Fibroblast of skin of abdomen (primary cell): ENCODE measurements at places on chromosomes 6 and 20.
A peak's percentile ranks its signal among the peaks of the same experiment; 100 is the strongest.

GRCh38 chr6:112562301-112563231 lies 215.4 kb downstream of the RFPL4B start:
- DNase-seq: no peak

- no peak for DNase-seq
These were observed 84.6 kb upstream of the SGK1 start for GRCh38 chr6:134402372-134402984.

GRCh38 chr20:5211803-5212714 lies 85.3 kb downstream of the CDS2 start:
- DNase-seq: no peak

GRCh38 chr6:37584654-37585522 lies 85.2 kb upstream of the CCDC167 start:
- DNase-seq: no peak

DNA sequence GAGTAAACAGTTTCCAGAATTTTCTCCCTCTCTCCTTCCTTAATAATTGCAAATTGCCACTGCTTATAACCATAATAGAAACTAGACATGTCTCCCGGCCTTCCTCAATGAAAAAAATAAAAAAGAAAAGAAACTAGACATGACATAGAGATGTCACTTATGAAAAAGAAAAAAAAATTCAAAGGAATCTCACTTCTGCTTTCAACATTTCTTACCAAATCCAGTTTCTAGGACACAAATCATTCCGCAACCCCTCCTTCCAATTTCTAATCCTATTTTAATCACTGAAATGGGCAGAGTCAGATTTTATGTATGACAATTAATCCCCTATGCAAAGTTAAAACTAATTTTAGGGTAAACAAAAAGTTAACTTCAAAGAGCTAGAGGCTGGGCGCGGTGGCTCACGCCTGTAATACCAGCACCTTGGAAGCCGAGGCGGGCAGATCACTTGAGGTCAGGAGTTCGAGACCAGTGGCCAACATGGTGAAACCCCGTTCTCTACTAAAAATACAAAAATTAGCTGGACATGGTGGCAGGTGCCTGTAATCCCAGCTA lies 40.1 kb upstream of the EEF1A1 start:
- no peak for DNase-seq

DNA sequence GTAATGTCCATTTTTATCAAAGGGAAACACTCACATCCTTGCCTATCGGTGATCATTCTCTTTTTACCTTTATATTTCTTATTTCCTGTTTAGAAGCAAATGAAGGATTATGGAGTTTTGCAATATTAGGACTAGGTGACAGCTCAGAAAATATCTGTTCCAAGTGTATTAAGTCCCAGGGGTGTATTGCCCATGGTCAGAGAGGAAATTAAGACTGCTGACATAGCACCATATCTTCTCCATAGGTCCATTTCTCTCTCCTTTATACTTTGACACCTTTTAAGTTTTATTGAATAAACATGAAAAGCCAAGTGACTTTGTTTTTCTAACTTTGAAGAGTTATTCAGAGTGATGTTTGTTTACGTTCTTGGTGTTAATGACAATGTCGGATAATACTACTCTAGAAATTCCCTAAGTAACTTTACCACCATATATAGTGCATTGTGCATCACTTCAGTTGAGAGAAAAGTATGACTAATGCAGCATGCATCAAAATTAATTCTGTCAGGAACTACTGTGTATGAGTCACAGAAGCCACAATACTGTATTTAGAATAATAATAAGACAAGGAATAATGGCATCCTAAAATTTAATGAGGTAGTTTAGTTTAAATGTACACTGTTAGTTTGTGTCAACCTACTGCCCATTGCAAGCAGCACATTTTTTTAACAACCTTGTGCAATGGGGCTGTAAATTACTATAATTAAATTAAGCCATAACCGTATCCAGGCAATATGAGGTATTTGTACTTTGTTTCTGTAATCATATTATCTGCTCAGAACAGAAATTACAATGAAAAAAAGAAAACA lies 474.4 kb upstream of the RNF217 start:
- peak; percentile 70 for DNase-seq

- DNase-seq: no peak
These were observed 45.7 kb downstream of the RNASET2 start for GRCh38 chr6:166910601-166911000.

DNA sequence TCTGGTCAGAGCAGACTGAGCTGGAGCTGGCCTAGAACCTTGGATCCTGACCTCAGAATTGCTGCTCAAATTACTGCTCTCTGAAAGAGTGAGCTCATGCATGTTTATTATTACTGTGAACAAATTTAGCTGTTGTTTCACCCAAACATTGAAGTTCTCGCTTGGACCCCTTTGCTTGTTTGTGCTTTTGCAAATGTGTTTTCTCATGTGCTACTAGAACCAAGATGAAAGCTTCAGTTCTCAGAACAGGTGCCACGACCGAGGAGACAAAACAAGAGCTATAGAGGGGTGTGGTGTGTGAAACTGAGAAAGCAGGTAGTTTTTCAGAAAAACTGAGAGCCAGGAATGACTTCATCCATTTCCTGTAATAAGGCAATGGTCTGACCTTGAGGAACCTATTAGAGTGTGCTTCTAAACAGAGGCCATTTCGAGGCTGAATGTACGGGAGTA lies 50.0 kb upstream of the ESR1 start:
- DNase-seq: no peak

- no peak for DNase-seq
These were observed 336.4 kb upstream of the SOX4 start for GRCh38 chr6:21257125-21257524.

- no peak for DNase-seq
These were observed 11.0 kb downstream of the BPIFB6 start for GRCh38 chr20:33042430-33042829.

- DNase-seq: no peak
These were observed 154.1 kb upstream of the BMP2 start for GRCh38 chr20:6613280-6613861.

GRCh38 chr20:43360016-43360415 lies 97.7 kb upstream of the SRSF6 start:
- no peak for DNase-seq

GRCh38 chr6:159043251-159043650 lies 1.5 kb downstream of the TAGAP start:
- DNase-seq: peak; percentile 4

- DNase-seq: no peak
These were observed 4.0 kb downstream of the ZBTB24 start for GRCh38 chr6:109478841-109479624.

DNA sequence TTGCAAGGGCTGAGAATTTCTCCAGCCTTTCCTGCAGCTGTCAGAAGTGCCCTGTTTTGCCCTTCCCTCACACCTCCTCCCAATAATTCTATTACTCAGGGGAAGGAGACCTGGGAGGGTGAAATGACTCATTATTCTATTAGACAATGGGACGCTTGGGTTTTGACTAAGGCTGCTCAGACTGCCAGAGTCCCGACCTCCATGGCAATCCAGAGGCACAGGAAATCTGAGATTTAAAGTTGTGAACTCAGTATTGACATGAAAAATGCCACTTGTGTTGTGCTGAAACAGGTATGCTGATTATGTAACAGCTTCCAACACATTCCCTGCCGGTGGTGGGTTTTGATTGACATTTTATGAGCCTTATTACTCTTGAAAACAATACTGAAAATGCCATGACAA lies 625.9 kb upstream of the FLRT3 start:
- DNase-seq: peak; percentile 64
